ENCODE measurements at places on chromosomes 6 and 20. TPM values are rescaled to one million over a fixed set of nuclear protein-coding genes. Genes with fewer than 3 reads are reported as not detected.

- no peaks in the 10 kb centered on the region for H3K4me1 ChIP-seq
- no peak for DNase-seq
- no peaks in the 10 kb centered on the region for H3K36me3 ChIP-seq
- H3K27ac ChIP-seq = no peak overlapping the region
- no peak overlapping the region for H3K4me3 ChIP-seq
- H3K27me3 ChIP-seq = no peaks in the 10 kb centered on the region
These were observed 136.5 kb downstream of the BTBD9 start for GRCh38 chr6:38503032-38503773.

- H3K27me3 ChIP-seq = peaks cover 5% of the 10 kb centered on the region
- H3K4me3 ChIP-seq = no peak overlapping the region
- H3K27ac ChIP-seq = no peak overlapping the region
- peaks cover 44% of the 10 kb centered on the region for H3K4me1 ChIP-seq
- DNase-seq = no peak
- peaks cover 4% of the 10 kb centered on the region for H3K36me3 ChIP-seq
These were observed 502.8 kb upstream of the JARID2 start for GRCh38 chr6:14743144-14743473.

Gene RIMS1
- not detected for polyA plus RNA-seq

DNA sequence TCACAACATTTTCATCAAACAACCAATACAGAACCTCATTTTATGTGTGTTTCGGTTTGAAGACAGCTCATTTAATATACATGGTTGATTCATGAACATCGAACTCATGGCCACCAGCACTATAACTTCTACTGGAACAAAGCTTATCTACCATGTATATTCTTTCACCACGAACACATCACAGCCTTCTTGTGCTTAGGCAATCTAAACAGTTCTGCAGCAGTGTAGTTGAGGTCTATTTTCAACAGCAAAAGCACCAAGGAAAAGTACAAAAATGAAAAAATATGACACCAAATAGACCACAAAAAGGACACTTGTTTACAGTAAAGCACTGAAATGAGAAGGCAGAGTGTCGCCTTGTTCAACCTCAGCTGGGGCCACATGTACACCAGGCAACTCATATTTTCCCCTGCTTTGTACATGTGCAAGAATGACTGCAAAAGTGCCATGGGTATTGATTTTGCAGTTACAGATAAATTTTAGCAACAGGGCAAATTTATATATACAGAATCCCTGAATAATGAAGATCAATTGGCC is 25.8 kb upstream of the KCNK5 start:
- H3K27ac ChIP-seq = no peak overlapping the region
- no peak for DNase-seq
- H3K27me3 ChIP-seq = peaks cover 9% of the 10 kb centered on the region
- H3K36me3 ChIP-seq = no peaks in the 10 kb centered on the region
- no peak overlapping the region for H3K4me3 ChIP-seq

Gene PKIB
- 5.0 TPM for polyA plus RNA-seq

Data from immature natural killer cell (primary cell).